ENCODE measurements at places on chromosomes 1 and 21.

DNA sequence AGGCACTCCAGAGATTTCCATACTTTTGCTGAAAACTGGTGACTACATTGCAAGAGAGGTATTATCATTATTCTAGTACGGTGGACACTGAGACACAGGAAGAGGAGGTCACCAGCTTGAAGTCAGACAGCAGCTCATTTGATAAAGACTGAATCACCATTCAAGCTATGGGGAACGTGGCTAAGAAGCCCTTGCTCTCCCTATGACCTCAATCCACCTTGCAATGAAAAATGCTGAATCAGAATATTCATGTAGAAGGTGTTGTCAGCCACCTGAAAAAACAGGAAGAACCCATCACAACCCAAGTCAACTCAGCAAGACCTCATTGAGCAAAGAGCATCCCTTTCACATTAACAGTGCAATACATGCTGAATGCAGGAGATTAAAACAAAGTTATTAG is 59.0 kb upstream of the FGGY start:
- DNase-seq = no peak

DNA sequence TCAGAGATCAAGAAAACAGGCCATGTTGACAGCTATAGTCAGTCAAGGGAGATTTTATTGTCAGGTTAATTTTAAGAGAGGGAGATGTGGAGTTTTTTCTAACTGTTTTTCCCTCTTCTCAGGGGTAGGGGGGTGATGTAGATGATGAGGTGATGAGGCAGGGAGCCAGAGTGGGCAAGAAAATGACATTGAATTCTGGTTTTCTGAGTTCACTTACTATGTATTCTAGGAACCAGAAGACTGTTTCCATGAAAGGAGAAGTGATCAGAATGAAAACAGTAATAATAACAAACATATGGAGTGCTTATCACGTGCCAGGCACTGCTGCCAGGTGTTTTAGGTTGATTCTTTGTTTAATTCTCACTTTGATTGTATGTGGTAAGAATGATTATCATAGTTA is 40.2 kb downstream of the CASQ2 start:
- DNase-seq = no peak

DNA sequence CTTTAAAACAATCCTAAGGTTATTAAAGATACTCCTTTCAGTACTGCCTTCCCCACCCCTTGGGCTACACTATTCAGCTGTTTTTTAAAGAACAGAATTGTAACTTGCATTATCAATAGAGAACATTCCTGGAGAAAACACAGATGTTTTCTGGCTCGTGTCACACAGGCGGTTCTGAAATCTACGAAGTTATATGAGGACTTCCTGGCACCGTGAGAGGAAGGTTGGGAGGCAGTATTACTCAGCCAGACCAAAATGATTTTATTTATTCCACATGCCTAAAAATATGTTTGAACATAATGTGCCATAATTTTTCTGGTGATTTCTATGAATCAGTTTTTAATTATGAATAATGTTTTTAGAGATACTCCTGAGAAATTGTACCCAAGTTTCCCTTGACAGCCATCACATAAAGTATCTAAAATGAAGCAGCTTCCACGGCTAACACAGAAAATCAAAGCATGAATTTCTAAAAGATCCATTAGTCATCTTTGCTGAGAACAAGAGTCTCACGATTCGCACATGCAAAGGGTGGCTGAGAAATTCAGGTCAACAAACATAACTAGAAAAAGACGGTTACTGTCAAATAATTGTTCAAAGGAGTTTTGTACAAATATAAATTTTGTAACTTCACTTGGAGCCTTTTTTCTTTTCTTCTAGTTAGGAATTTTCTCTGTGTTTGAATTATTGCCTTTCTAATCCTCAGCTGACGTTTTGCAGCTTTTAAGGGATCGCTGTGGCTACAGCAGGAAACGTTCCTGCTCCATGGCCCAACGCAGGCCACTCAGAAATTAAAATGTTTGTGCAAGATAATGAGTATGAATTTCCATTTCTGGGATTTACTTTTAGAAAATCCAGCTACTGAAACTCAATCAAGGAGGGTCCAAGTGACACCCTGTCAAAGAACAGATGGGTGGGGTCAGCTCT is 8.0 kb upstream of the SIM2 start:
- no peak for DNase-seq

- DNase-seq = no peak
Observed at GRCh38 chr1:226919587-226919986, 20.5 kb upstream of the COQ8A start.

GRCh38 chr1:17356387-17357026 is 15.5 kb upstream of the PADI6 start:
- peak; percentile 9 for DNase-seq

GRCh38 chr1:154553056-154554030 is 5.1 kb downstream of the UBE2Q1 start:
- DNase-seq = no peak

GRCh38 chr1:17273096-17273495 is 24.2 kb downstream of the PADI3 start:
- DNase-seq = no peak

DNA sequence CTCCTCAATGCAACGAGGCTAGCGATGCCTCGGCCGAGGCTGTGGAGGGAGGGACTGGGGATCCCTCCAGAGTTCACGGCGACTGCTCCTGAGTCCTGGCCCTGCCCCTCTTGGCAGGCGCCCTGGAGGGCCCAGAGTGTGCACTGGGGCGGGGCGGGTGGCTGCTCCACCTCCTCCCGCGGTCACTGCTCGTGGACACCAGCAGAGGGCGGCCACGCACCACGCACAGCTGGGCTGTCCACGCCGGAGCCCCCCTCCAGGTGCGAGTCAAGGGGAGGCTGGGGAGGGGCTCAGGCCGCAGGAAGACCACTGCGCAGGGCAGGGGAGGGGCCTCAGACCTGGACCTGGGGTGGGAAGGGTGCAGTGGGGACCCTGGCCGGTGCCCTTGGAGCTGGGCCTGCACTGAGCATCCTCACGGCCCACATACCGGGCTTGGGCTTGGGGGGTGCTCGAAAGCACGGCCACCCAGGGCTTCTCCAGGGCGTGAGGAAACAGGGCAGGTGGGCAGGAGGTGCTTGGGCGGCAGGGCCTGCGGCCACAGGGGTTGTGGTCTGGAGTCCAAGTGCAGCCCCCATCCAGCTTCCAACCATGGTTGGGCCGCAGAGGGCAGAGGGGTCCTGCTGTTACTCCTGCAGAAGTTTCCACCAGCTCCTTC is 20.6 kb upstream of the TTC34 start:
- peak; percentile 56 for DNase-seq

- DNase-seq = no peak
Observed at GRCh38 chr1:81237473-81238089, 563.2 kb upstream of the ADGRL2 start.

Data from activated CD4-positive, alpha-beta T cell treated with anti-CD3 and anti-CD28 coated beads, Interleukin-2, amount 50 U/mL, for 48 hours (primary cell).